Cardiac muscle cell (in vitro differentiated cells and primary cell): ENCODE measurements at places on chromosomes 12 and 14.

- DNase-seq = no peak
These were observed 2.0 kb downstream of the SERPINA4 start for GRCh38 chr14:94562941-94563883.

- DNase-seq = peak; percentile 51
These were observed 197.6 kb upstream of the RBM19 start for GRCh38 chr12:114163771-114164170.

GRCh38 chr14:72516936-72517700 lies 376.8 kb downstream of the DPF3 start:
- peak; percentile 67 for DNase-seq

DNA sequence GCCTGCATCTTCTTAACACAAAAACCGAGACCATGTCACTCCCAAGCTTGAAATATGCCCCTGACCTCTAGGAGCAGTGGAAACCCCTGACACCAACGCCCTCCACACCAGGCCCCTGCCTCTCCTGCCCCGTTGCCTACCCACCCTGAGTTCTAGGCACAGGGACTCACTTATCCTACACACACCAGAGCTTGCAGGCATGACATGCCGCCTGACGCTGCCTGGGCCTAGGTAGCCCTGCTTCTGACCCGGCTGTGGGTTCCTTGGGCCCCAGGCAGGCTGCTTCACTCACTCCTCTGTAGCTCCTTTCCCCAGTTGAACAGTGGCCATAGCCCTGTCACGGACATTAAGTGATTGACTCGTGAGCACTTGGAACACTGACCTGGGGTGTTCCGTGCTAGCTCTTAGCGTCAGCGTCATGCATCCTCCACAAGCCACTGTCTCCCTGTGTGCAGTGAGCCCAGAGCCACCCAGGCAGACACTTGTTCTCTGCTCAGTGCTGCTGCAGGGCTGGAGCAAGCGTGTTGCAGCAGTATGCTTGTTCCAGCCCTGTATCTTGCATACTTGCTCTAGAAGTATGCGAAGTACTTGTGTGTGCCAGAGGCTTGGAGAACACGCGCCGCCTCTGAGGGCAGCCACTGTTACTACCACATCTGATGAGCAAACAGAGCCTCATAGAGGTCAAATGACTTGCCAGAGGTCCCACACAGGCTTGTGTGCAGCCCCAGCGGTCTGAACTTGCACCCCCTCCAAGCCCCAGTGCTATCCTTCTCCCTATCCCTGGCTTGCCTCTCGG lies 15.6 kb downstream of the OTUB2 start:
- peak; percentile 42 for DNase-seq

DNA sequence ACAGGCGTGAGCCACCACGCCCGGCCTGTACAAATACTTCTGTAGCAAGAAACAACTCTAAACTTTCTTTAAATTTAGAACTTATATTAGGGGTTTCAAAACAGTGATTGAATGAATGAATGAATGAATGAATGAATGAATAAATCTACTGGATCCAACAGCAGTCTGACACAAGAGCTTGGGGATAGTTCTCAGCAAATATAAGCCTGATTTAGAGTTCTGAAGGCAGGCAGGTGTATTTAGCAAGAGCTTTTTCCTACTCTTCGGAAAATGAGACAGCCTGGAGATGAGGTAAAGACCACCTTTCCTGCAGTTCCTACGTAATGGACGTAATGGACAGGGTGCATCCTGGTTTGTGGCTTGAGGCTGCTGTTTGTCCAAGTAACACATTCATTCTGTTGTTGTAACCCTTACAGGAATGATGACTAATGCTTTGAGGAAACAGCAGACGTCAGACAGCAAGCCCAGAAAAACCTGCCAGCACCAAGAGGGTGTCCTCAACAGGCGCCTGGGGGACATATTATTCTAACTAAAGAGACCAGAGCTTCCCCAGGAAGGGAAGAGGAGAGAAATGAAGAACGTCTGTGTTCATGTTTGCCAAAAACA lies 277.4 kb upstream of the SOX5 start:
- DNase-seq = no peak

DNA sequence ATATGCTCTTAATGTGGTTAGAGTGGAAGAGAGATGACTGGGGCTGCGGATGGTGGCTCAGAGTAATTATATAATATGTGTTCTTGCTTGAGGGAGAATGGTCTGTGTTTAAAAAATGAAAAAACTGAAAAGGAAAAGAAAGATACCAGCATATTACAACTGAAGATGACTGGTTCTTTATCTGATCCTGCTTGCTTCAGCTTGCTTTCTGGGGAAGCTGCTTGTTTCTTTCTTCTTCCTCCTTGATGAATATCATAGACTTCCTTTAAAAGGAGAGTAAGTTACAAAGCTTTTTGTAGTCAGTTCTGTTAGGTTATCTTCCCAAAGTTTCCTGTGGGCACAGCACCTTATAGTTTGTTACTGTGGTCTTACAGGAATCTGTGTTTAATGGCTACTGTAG lies 210.9 kb downstream of the ERC1 start:
- no peak for DNase-seq

GRCh38 chr14:38389681-38390080 lies 133.8 kb upstream of the CLEC14A start:
- no peak for DNase-seq

GRCh38 chr14:74980731-74981461 lies 21.8 kb upstream of the EIF2B2 start:
- DNase-seq = peak; percentile 70

DNA sequence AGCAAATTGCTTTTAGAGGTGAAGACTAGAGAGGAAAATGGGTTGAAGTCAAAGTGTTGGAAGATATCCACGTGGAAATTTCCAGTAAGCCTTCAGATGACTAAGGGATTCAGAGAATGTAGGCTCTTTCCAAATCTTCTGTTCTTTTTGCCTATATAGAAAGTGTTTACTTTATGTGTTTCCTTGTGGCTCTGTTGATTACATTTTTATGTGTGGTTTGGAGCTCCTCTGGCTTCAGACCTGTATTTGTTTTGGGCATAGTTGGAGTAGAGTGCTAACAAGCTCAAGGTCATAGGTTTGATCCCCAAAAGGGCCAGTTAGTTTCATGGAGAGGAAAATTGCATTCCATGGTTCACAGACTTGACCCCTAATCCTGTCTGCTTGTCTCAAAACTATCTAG lies 91.9 kb downstream of the IGF1 start:
- no peak for DNase-seq

DNA sequence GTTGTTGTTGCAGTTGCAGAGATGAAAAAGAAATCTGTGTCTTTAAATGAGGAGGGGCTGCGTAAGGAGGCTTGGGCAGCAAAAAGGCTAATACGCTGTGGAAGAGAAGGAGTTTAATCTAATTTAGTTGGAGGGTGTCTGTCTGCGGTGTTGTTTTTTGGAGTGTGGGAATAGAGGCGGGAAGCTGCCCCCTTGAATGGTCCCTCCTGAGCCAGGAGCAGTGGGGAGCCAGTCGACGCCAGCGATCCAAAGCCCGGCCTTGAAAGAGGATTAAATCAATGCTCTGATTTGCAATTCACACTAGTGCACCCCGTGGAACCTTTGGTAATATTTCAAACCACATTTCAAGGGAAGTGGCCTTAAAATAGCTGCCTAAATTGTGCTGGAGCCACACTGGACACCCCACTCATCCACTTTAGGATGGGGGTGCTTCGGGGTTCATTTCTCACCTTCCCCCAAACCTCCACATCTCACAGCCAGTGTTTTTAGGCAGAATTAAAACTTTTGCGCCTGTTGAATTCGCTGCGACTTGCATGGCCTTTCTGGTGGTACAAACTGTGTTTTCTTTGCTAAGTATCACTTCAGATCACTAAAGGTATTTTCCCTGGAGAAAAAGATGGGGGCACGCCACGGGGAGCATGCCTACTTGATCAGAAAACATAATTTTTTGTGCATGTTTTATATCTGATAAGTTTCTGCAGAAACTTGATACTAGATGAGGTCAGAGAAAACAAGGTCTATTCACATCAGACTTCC lies 4.1 kb upstream of the FZD10 start:
- DNase-seq = no peak

DNA sequence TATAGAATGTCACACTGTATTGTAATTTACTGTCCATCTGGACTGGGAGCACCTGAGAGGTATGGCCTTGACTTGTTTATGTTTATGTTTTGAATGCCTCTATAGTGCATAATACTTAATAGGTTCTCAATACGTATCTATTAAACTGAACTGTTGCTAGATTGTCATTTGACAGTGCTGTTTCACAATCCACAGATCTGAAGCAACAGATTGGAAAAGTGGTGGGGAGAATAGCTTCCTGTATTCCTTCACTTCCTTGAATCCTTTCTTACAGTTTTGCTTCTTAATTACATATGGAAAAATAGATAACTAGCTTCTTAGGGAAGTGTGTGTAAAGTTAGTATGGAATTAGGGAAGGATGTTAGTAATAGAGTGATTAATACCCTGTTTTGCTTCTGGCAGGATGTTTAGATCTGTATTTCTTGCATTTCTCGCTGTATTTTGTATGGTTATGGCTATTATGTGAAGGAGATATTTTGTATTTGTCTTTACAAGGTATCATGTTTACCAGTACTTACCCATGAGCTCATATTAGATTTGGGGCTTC lies 4.5 kb downstream of the CNOT2 start:
- no peak for DNase-seq

GRCh38 chr12:2445968-2446367 lies 348.8 kb upstream of the FKBP4 start:
- DNase-seq = no peak

GRCh38 chr14:21233457-21234076 lies 35.7 kb downstream of the HNRNPC start:
- DNase-seq = peak; percentile 36

GRCh38 chr12:116508145-116509121 lies 50.7 kb upstream of the MAP1LC3B2 start:
- peak; percentile 62 for DNase-seq

DNA sequence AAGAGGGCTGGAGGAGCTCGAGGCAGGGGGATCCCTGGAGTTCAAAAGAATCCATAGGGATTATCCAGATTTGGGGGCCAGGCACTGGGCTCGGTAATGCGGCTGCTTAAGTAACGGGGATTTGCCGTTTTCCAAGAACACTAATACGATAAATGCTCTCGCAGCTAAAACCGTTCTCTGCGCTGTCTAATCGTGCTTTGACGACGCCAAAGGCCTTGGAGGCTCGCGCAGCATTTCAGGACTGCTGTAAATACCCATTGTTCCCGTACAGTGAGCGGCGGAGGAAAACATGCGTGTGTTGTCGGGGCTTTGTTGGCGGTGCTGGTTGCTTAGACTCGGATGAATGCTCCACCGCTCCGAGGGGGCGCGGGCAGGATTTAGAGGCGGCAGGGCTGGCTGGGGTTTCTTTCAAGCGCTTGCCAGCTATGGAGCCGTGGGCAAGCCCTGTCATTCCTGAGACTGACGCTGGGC lies 26.2 kb downstream of the DIO3 start:
- no peak for DNase-seq
